ELF-1 (cell line): ENCODE measurements at places on chromosomes 16 and 17.

DNA sequence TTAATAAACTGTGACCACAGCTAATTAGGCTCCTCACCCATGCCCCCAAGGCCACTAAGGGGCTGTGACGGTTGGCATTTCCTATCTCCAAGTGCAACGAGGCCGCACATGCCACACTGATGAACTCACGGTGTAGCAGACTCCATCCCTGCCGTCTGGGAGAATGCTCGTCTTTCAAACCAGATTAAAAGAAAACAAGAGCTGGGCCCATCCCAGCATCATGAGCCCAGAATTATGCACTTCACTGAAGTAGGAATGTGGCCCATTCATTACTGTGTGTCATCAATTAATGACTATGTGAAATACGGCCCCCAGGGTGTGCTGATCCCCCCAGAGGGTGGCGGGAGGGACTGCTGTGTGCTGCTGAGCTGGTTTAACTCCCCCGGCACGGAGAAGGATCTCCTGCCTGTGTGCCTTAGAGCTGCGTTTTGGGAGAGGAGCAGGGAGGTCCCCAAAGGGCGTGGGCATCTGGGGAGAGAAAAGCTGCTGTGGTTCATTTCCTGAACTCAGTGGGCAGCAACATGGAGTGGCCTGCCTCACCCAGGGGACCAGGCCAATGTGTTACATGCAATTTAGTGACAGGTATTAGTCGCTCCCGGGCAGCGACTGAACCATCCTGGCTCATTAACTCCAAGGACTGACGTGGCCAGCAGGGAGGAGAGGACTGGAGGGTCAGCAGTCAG lies 194.5 kb downstream of the FOXL1 start:
- DNase-seq: peak; percentile 45

DNA sequence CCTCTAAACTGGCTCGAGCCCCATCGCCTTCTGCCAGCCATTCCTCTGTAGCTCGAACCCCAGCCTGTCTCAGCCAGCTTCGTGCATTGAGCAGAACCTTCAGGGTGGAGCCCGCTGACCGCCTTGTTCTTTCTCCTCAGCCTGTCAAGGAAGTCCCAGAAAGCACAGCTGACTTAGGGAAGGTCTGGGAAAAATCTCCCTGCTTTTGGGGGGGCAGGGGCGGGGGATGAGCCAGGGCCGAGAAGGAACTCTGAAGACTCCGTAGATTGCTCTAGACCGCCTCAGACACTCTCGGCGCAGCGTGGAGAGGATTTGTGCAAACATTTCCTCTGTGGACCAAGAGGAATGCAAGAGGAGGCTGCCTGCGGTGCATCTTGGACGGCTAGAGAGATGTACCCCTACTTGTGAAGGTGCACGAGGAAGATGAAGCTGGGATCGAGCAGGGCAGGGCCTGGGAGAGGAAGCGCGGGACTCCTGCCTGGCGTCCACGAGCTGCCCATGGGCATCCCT lies at the start of gene GLP2R:
Gene GLP2R (plus strand): TSS at position 284 of the 510 bp plus-strand sequence. CDS start 140 bp downstream, at position 424.
- DNase-seq: no peak

GRCh38 chr17:59810894-59811153 lies 81.9 kb downstream of the TUBD1 start:
- no peak for DNase-seq

- no peak for DNase-seq
Observed at GRCh38 chr17:66399441-66399840, 97.0 kb downstream of the PRKCA start.
